ENCODE measurements at places on chromosomes 11 and 22. TPM values are rescaled to one million over a fixed set of nuclear protein-coding genes. Genes with fewer than 3 reads are reported as not detected.

GRCh38 chr11:116701876-116702275, 70.9 kb downstream of the BUD13 start:
- no peak for DNase-seq

- DNase-seq: no peak
Observed at GRCh38 chr22:38566726-38567504, 3.1 kb downstream of the DMC1 start.

The LRRC74B gene
- not detected for total RNA-seq

DNA sequence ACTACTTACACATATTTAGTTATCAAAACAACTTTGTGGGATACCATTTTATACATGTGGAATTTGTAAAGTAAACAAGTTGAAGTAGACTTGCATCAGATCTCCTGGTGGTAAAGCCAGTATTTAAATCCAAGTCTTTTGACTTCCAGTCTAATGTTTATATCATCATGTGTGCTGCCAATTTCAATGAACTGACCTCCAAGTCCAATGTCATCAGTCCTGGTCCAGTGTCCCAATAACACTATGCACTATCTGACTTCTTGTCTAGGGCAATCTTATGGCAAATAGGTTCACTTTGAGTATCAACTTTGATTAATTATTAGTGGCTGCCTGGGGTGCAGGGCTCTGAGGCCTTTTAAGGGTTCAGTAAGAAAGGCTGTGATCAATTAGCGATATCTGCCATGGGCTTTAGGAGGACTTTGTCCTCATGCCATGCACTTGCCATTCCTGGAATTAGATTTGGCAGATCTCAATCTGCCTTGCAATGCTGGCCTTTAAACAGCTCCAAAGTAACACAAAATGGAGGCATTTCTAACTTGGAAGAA, 9.6 kb upstream of the PTS start:
- no peak for DNase-seq

The PDGFB gene
- total RNA-seq: 0.57 TPM

- peak; percentile 21 for DNase-seq
Observed at GRCh38 chr11:115385226-115385625, 119.0 kb downstream of the CADM1 start.

DNA sequence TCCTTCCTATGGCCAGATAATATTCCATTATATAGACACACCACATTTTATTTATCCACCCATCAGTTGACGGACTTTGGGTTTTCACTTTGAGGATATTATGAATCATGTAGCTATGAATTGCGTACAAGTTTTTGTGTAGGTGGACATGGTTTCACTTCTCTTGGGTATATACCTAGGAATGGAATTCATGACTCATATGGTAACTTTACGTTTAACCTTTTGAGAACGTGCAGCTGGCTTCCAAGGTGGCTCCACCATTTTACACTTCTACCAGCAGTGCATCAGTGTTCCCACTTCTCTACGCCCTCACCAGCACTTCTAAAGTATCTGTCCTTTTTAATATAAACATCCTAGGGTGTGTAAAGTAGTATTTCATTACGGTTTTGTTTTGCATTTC, 112.0 kb downstream of the PLEKHA7 start:
- DNase-seq: no peak

GRCh38 chr22:27512283-27512761, 289.2 kb downstream of the MN1 start:
- peak; percentile 55 for DNase-seq

The JAM3 gene
- 5.7 TPM for total RNA-seq

GRCh38 chr22:26658161-26658560, 773 bp downstream of the MIAT start:
- no peak for DNase-seq

All from MG63 (cell line).